ENCODE measurements at places on chromosomes 1 and 21. TPM values are rescaled to one million over a fixed set of nuclear protein-coding genes. Genes with fewer than 3 reads are reported as not detected.

DNA sequence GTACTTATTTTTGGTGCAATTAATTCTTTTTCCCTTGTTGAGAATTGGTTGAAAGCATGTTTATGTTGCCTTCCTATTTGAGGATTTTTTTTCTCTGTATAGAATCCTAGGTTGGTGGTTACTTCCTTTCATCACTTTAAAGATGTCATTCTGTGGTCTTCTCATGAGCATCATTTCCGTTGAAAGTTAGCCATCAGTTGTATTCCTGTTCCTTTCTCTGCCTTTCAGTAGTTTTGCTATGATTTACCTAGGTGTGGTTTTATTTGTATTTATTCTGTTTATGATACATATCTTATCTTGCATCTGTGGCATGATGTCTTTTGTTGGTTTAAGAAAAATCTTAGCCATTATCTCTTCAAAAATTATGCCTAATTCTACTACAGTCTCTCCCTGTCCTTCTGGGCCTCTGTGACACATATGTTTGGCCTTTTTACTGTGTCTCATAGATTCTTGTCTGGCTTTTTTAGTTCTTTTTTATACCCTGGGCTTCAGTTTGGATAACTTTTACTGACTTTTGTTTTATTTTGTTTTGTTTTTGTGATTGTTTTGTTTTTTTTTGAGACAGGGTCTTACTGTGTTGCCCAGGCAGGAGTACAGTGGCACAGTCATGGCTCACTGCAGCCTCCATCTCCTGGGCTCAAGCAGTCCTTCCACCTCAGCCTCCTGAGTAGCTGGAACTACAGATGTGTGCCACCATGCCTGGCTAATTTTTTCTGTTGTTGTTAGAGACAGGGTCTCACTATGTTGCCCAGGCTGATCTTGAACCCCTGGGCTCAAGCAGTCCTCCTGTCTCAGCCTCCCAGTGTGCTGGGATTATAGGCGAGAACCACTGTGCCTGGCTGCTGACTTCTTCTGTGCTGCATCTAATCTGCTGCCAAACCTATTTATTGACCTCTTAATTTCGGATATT lies 24.1 kb downstream of the PTGFRN start:
- no peaks in the 10 kb centered on the region for H3K27me3 ChIP-seq
- H3K4me1 ChIP-seq, result peaks cover 23% of the 10 kb centered on the region
- H3K27ac ChIP-seq, result no peak overlapping the region
- H3K36me3 ChIP-seq, result peaks cover 14% of the 10 kb centered on the region

- no peak overlapping the region for H3K27ac ChIP-seq
- no peaks in the 10 kb centered on the region for H3K27me3 ChIP-seq
- no peaks in the 10 kb centered on the region for H3K36me3 ChIP-seq
- DNase-seq, result no peak
- no peak overlapping the region for H3K4me3 ChIP-seq
Measured at GRCh38 chr1:220974431-220974830, 95.2 kb downstream of the HLX start.

- no peak overlapping the region for H3K4me3 ChIP-seq
- no peak for DNase-seq
- no peak overlapping the region for H3K27ac ChIP-seq
- H3K27me3 ChIP-seq, result no peaks in the 10 kb centered on the region
Measured at GRCh38 chr1:181347495-181348390, 135.6 kb upstream of the CACNA1E start.

GRCh38 chr1:200857804-200858203 lies 15.0 kb upstream of the GPR25 start:
- DNase-seq, result no peak
- H3K4me3 ChIP-seq, result no peak overlapping the region
- no peaks in the 10 kb centered on the region for H3K4me1 ChIP-seq
- peaks cover 14% of the 10 kb centered on the region for H3K36me3 ChIP-seq
- H3K27ac ChIP-seq, result no peak overlapping the region

DNA sequence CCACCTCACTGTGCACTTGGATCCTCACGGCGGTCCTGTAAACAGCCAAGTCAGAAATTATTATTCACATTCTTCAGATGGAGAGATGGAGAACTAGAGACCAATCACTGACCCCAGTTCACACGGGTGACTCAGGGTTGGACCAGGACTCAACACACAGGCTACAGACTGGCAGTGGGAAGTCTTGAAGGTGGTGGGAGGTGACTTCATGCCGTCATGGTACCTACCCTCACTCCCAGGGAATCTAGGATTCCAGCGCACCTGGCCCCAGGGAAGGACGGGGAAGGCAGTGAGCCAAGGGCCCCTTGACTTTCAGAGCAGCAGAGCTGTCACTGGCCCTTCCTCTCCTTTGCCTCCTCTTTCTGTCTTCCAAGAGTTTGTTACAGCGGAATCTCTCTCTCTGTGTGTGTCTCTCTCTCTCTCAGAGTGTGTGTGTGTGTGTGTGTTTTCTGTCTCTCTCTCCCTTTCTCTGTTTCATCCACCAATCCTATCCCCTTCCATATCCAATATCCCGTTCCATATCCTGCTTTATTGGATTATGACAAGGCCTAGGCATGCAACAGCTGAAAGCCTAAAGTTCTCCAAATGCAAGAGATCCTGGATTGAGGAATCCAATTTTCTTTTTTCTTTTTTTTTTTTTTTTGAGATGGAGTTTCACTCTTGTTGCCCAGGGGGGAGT lies 11.7 kb downstream of the OPTC start:
- no peak overlapping the region for H3K27ac ChIP-seq
- H3K4me3 ChIP-seq, result no peak overlapping the region
- peaks cover 34% of the 10 kb centered on the region for H3K4me1 ChIP-seq
- no peak for DNase-seq
- no peaks in the 10 kb centered on the region for H3K27me3 ChIP-seq
- peaks cover 2% of the 10 kb centered on the region for H3K36me3 ChIP-seq

The CFHR3 gene
- 0.27 TPM for total RNA-seq

GRCh38 chr1:26915204-26915842 lies 1.5 kb upstream of the NR0B2 start:
- no peak overlapping the region for H3K27ac ChIP-seq
- no peaks in the 10 kb centered on the region for H3K4me1 ChIP-seq
- DNase-seq, result no peak
- H3K4me3 ChIP-seq, result no peak overlapping the region

- no peak for DNase-seq
- H3K36me3 ChIP-seq, result no peaks in the 10 kb centered on the region
- H3K27me3 ChIP-seq, result no peaks in the 10 kb centered on the region
- H3K27ac ChIP-seq, result no peak overlapping the region
Measured at GRCh38 chr1:78388275-78388674, 102.5 kb upstream of the PTGFR start.

GRCh38 chr1:111203681-111204200 lies 3.3 kb upstream of the DENND2D start:
- peaks cover 26% of the 10 kb centered on the region for H3K4me1 ChIP-seq
- H3K36me3 ChIP-seq, result no peaks in the 10 kb centered on the region
- peak overlapping the region; percentile 27 for H3K4me3 ChIP-seq

- H3K36me3 ChIP-seq, result peaks cover 12% of the 10 kb centered on the region
- H3K4me1 ChIP-seq, result peaks cover 8% of the 10 kb centered on the region
- H3K27me3 ChIP-seq, result no peaks in the 10 kb centered on the region
- no peak overlapping the region for H3K27ac ChIP-seq
- DNase-seq, result no peak
Measured at GRCh38 chr1:84857906-84858305, 35.1 kb downstream of the LPAR3 start.

The REG4 gene
- total RNA-seq, result not detected

The LIN28A gene
- 1,150 TPM for total RNA-seq

- no peak overlapping the region for H3K27ac ChIP-seq
- no peak overlapping the region for H3K4me3 ChIP-seq
- no peak for DNase-seq
- peaks cover 25% of the 10 kb centered on the region for H3K27me3 ChIP-seq
- no peaks in the 10 kb centered on the region for H3K4me1 ChIP-seq
- no peaks in the 10 kb centered on the region for H3K36me3 ChIP-seq
Measured at GRCh38 chr1:48066936-48067335, 69.8 kb upstream of the TRABD2B start.

DNA sequence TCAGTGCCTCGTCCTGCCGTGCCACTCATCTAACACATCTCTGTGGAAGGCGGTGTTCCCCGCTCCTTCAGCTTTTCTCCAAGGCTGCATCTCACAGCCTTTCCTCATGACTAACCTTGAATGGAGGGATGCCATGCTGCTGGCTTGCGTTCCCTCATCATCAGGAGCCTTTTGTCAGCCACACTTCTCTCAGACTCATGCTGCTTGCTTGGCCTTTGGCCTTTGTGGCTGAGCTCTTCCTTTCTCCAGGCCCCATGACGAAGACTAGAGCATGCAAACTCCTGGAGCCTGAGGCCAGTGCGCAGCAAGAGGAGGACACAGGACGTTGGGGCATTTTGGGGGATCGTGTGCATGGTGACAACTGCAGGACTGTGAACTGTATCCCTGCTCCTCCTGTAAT lies 70.8 kb downstream of the SYT2 start:
- no peak for DNase-seq
- H3K4me3 ChIP-seq, result no peak overlapping the region
- peaks cover 50% of the 10 kb centered on the region for H3K4me1 ChIP-seq

DNA sequence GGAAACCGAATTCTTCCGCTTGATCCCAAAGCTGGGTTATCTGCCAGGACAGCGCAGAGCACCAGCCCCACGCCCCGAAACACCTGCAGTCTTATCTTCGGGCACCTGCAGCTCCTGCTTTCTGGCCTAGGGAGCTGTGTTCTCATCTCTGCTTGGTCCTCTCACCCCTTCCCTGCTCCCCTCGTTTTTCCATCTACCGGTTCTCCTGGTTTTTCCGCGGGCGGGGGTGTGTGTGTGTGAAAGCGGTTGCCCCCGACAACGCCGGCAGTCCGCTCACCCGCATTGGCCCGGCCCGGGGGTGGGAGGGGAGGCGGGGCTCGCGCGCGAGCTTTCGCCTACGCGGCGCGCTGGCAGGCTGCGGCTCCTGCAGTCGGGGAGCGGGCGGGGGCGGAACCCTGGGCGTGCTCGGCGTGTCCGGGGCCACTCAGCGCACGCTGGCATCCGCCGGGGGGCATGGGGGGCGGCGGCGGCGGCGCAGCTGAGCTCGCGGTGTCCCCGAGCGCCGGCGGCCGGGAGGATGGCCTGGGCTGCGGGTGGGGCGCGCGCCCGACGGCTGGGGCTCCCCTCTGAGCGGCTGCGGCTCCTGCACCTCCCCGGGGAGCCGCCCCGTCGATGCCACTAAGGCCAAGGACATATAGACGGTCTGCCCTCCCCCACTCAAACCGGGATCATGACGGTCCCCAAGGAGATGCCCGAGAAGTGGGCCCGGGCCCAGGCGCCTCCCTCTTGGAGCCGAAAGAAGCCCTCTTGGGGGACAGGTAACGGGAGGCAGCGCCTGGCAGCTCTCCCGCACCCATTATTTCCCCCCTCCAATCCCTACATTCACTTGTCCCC lies 3.2 kb downstream of the ATP8B2 start:
- peaks cover 24% of the 10 kb centered on the region for H3K36me3 ChIP-seq
- no peaks in the 10 kb centered on the region for H3K27me3 ChIP-seq
- H3K27ac ChIP-seq, result no peak overlapping the region
- peak overlapping the region; percentile 71 for H3K4me3 ChIP-seq

DNA sequence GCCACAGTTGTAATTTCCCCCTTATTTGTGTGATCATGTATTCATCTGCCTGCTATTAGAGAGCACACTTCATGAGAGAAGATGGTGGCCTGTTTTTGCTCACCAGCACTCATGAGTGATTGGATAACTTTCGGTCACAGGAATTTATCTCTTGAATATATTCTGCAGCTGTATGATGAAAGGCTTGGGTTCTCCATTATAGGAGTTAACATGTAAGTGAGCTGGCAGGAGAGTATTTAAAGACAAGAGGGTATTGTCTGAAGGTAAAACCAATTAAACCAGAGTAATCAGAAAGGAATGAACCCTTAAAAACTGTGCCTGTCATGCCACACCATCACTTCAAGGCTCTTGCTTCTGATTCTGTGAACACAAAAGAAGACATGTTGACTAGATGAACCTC lies 574.9 kb upstream of the CAMK1G start:
- no peak overlapping the region for H3K4me3 ChIP-seq
- no peak overlapping the region for H3K27ac ChIP-seq
- no peaks in the 10 kb centered on the region for H3K36me3 ChIP-seq
- no peaks in the 10 kb centered on the region for H3K27me3 ChIP-seq

- no peak for DNase-seq
- H3K4me1 ChIP-seq, result peaks cover 17% of the 10 kb centered on the region
Measured at GRCh38 chr1:215079456-215079855, 3.1 kb upstream of the KCNK2 start.

The TMOD4 gene
- 0.82 TPM for total RNA-seq

The VTCN1 gene
- total RNA-seq, result 0.09 TPM

GRCh38 chr1:234836776-234837357 lies 226.9 kb upstream of the IRF2BP2 start:
- H3K27me3 ChIP-seq, result no peaks in the 10 kb centered on the region
- DNase-seq, result no peak
- peaks cover 2% of the 10 kb centered on the region for H3K36me3 ChIP-seq
- H3K4me3 ChIP-seq, result no peak overlapping the region
- H3K27ac ChIP-seq, result no peak overlapping the region

The WNT9A gene
- 1.1 TPM for total RNA-seq

The IGSF5 gene
- total RNA-seq, result 3.6 TPM

GRCh38 chr1:89809556-89809955 lies 11.3 kb upstream of the LRRC8D start:
- peaks cover 16% of the 10 kb centered on the region for H3K27me3 ChIP-seq
- H3K4me3 ChIP-seq, result no peak overlapping the region
- peaks cover 22% of the 10 kb centered on the region for H3K4me1 ChIP-seq
- H3K36me3 ChIP-seq, result no peaks in the 10 kb centered on the region

GRCh38 chr1:178881950-178882349 lies 11.1 kb upstream of the ANGPTL1 start:
- H3K4me1 ChIP-seq, result no peaks in the 10 kb centered on the region
- H3K36me3 ChIP-seq, result peaks cover 8% of the 10 kb centered on the region
- H3K4me3 ChIP-seq, result no peak overlapping the region
- no peaks in the 10 kb centered on the region for H3K27me3 ChIP-seq
- DNase-seq, result no peak

The NCAM2 gene
- total RNA-seq, result 0.64 TPM

The XPR1 gene
- total RNA-seq, result 34.6 TPM

GRCh38 chr1:152426731-152427130 lies 12.7 kb upstream of the CRNN start:
- no peaks in the 10 kb centered on the region for H3K4me1 ChIP-seq
- no peak overlapping the region for H3K4me3 ChIP-seq
- H3K27me3 ChIP-seq, result peaks cover 4% of the 10 kb centered on the region
- peaks cover 62% of the 10 kb centered on the region for H3K36me3 ChIP-seq

DNA sequence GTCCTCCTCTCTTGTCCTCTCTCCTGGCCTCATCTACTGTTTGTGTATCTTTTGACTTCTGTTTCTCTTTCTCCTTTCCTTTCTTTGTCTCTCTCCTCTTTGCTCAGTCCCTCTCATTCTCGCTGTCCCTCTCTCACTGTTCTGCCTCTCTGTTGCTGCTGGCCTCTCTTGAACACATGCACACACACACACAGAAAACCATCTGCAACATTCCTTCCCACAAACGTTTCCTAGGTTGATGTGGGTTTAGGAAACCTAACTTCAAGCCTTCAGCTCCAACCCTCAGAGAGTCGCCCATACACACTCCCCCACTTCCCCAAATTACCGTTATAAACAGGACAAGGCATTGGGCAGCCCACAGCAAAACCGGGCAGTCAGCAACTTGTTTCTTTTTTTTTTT lies 10.9 kb upstream of the SSBP3 start:
- peaks cover 14% of the 10 kb centered on the region for H3K4me1 ChIP-seq
- no peak for DNase-seq
- no peak overlapping the region for H3K27ac ChIP-seq

The LHX8 gene
- total RNA-seq, result 0.25 TPM

All from WTC11 (cell line).